Occipital lobe (tissue), 3 donors: ENCODE measurements at places on chromosomes 4 and X.

DNA sequence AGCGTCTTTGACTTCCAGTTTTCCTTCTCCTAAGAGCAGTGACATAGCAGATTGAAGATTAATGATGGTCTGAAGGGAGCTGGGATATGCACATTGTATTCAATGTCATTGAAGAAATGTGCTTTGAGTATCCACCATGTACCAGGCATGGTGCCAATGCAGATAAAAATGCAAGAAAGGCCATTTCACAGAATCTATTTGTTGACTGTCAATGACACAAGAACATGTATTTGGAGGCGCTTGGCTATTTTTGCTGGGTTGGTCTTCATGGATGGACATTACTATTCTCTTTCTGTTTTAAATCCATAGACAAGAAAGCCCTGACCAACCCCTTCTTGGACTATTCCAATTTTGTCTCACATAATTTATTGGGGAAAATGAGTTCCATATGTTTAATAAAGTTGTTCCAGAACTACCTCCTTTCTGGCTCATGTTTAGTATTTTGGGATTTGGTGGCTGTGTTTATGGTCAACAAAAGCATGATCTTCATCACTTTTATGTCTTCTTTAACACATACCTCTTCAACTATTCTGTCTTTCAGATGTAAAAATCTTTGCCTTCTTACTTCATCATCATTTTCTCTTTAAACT lies 174.5 kb downstream of the CPE start:
- DNase-seq: no peak

- DNase-seq: no peak
Observed at GRCh38 chrX:30635630-30636029, 17.6 kb upstream of the GK start.

GRCh38 chr4:114615435-114615834 lies 16.8 kb downstream of the UGT8 start:
- no peak for DNase-seq

DNA sequence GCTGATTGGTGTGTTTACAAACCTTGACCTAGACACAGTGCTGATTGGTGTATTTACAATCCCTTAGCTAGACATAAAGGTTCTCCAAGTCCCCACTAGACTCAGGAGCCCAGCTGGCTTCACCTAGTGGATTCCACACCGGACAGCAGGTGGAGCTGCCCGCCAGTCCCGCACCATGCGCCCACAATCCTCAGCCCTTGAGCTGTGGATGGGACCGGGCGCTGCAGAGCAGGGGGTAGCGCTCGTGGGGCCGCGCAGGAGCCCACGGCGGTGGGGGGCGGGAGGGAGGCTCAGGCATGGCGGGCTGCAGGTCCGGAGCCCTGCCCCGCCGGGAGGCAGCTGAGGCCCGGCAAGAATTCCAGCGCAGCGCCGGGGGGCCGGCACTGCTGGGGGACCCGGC lies 30.7 kb downstream of the MEPE start:
- no peak for DNase-seq

DNA sequence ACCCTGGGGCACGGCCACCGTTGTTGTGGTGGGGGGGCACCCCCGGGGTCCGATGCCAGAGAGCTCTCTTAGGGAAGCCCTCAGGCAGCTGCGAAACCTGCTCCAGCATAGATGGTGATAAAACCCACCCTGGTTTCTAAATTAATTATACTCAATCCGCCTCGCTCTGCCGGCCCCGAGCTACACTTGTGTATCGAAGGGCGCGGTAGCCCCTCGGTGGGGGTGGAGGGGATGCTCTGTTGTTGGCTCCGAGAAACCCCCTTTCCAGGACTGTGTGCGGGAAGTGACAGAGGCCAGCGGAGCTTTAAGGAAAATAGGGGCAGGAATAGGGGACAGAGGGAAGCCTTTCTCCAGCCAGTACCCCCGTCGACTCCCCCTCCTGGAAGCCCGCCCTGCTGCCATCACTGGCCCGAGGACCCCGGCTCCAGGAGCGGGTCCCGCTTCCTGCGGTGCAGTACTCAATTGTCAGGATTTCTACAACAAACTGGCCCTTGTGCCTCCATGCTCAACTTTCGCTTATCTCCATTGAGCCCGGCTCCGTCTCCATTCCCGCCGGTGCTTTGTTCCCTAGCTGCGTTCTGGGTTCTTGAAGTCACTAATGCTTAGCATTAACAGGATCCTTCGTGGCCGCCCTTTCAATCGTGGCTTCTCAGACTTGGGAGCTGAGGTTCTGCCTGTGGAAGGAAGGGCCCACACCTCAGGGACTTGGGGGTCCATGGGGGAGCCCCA lies 408.2 kb downstream of the BCOR start:
- DNase-seq: no peak

- DNase-seq: no peak
Observed at GRCh38 chr4:8747467-8748235, 124.0 kb downstream of the HMX1 start.

- DNase-seq: no peak
Observed at GRCh38 chr4:1283711-1284110, 6.0 kb upstream of the MAEA start.

- no peak for DNase-seq
Observed at GRCh38 chr4:39505581-39505980, 21.7 kb downstream of the UGDH start.

DNA sequence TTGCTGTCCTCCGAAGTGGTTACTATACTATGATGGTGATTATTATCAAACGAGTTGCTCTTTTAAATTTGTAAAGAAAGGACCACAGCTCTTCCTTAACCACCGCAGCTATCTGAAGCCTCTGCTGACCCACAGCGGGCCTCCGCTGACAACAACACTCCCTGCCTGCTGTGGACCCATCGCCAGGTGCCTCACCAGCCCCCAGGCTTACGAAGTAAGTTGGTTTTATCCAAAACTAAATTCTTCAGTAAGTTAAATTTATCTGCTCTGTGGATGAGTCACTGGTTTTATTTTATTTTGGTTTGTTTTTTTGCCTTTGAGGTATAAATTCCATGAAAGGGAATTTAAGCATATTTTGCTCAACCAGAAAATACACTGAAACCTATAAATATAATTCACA lies 54.7 kb downstream of the SLC9A6 start:
- no peak for DNase-seq

DNA sequence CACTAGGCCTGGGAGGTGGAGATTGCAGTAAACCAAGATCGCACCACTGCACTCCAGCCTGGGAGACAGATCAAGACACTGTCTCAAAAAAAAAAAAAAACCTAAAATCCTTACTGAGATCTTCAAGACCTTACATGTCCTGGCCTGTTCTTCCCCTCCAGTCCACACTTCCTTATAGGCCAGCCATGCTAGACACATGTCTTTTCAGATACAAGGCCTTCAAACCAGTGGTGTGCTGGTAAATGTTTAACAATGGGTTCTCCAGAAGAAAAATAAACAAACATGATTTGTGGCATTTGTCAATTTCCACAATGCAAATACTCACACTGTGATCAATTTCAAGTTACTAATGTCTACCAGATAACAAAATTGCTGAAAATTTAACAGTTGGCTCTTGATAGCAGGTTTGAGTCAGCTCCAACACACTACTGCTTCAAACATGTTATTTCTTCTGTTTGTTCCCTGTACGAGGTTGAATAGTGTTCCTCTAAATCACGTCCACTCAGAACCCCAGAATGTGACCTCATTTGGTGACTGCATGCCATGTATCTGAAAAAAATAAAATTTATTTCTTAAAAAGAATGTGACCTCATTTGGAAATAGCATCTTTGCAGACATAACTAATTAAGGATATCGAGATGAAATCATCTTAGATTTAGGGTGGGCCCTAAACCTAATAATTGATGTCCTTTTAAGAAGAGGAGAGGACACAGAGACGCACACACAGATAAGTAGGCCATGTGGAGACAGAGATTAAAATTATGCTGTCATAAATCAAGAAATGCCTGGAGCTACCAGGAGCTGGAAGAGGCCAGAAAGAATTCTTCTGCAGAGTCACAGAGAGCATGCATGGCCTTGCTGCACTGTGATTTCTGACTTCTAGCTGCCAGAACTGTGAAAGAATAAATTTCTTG lies 144.4 kb downstream of the ZNF674 start:
- no peak for DNase-seq

- no peak for DNase-seq
Observed at GRCh38 chr4:8269535-8270417, at the start of gene HTRA3. Gene HTRA3, plus strand, starts transcription at chr4:8269754. Its CDS starts 215 bp downstream, at chr4:8269969.

- DNase-seq: no peak
Observed at GRCh38 chr4:10593130-10593529, 91.4 kb downstream of the CLNK start.

DNA sequence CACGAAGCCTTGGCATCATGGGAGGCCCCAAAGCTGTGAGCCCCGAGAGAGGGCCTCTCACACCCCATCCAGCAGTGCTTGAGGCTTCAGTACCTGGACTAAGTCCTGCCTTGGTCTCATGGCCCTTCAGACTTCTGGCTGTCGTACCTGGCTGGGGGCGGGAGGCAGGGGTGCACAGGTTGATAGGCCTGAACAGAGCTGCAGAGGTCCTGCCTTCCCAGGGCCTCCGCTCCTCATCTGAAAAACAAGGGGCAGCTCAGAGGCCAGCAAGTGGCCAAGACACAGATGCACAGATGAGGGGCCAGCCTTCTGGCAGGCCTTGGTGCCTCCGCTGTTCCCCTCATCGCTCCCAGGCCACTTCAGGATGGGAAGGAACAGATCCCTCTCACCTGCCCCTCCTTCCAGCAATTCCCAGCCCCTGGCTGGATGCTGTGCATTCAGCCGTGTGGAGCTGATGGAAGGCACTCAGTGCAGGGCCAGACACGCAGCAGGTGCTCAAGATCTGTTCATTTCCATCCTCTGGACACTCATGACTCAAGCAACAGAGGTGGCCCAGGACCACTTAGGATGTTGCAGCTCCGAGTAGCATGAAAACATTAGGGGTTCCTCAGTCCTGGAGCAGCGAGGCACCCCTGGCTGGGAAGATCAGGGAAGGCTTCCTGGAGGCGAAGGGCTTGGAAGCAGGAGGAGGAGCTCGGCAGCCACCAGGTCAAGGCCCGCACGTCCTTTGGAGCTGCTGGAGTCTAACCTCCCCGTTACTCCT lies 1.4 kb downstream of the ZNF185 start:
- no peak for DNase-seq

- no peak for DNase-seq
Observed at GRCh38 chrX:74613370-74614092, 893 bp downstream of the RLIM start.

DNA sequence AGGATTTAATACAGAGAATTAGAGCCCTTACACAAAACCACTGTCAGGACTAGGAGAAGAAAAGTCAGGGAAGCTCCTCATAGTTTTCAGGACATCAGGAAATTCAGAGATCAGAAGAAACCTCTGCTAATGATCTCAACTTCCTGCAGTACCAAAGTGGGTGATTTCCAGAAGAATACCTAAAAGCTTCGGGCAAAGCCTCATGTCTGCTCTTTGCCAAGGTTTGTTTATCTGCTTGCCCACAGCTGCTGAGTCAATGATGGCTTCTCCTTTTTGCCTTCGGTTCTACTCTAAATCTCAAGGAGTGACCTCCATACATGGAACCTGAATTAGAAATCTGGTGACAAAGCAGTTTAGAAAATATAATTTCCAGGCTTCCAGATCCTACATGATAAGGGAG lies 68.4 kb downstream of the USP38 start:
- no peak for DNase-seq

GRCh38 chrX:1883772-1884171 lies 268.9 kb downstream of the ASMT start:
- no peak for DNase-seq

GRCh38 chr4:146472404-146472803 lies 49.3 kb downstream of the SLC10A7 start:
- DNase-seq: no peak

DNA sequence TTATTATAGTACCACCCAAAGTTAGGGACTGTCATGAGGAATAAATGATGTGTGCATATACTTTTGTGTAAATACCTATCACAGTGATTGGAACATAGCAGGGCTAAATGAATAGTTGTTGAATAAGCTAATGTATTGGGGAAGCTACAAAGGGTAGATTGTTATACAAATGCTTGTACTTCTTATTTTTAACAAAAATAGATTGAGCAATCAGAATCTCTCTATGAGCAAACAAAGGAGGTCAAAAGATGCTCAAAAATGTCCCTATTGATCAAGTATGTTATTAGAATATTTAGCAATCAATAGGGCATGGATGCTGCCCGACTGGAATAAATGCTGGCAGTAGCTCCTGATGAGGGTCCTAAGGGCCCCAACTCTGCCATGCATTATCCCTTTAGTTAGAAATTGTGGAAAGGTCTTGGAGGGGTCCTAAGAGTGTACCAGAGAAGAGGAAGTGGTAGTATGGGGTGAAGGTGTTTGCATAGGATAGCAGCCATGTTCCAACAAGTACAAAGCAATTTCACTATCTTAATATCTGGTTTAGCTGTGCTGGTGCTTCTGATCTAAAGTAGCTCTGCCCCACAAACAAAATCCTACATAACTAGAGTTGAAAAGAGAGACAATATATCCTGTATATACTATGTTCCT lies 33.1 kb upstream of the TAPT1 start:
- DNase-seq: no peak

DNA sequence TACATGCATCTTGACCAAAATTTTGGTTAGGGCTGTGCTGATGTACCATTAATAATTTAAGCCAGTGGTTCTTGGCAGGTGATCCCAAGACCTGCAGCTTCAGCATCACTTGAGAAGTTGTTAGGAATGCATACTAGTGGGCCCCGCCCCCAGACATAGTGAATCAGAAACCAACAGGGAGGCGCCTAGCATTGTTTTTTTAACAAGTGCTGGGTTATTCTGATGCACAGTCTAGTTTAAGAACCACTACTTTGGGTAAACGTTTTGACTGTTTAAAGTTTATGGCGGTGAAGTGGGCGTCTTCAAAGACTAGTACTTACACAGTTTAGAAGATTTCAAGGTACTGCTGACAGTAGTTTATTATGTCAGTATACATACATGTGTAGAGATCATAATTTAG lies 23.6 kb downstream of the FAM199X start:
- DNase-seq: no peak
